ENCODE measurements at places on chromosomes 7 and 10.

DNA sequence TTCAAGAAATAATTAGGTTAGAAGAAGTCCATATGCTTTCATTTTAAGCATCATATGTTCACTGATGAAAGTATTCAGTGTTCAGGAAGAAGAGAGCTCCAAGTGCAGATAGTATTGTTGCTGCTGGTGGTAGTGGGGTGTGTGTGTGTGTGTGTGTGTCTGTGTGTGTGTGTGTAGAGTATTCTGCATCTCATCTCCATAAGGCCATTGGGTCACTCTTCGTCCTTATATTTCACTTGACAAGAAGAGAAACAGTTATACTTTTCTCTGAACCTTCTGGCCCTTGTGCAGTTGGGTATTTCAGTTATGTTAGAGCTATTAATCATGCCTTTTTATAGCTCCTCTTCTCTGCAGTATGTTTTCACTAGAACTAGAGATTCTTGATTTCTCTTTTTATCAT lies 26.2 kb downstream of the ADAM22 start:
- no peak for DNase-seq

GRCh38 chr7:45652630-45653029 lies 78.5 kb downstream of the ADCY1 start:
- DNase-seq = no peak

GRCh38 chr7:19105546-19105945 lies 11.9 kb downstream of the TWIST1 start:
- no peak for DNase-seq

DNA sequence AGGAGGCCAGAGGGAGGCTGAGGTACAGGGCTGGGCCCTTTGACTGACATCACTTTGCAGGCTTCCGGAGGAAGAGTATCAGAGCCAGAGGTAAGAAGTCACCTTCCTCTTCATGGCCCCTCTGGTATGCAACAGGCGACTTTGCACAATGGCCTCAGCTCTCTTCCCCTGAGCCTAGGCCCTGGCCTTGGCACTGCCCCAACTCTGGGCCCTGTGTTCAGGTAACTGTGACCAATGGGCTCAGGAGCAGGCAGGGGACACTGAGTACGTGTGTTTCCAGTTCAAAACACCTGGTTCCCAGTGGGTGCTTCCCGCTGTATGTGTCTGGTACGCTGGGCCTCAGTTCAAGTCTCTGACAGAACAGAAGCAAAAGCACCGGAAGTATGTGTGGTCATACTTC lies 12.1 kb upstream of the PAX2 start:
- DNase-seq = no peak

- no peak for DNase-seq
Observed at GRCh38 chr10:116241642-116242410, 31.2 kb downstream of the GFRA1 start.

DNA sequence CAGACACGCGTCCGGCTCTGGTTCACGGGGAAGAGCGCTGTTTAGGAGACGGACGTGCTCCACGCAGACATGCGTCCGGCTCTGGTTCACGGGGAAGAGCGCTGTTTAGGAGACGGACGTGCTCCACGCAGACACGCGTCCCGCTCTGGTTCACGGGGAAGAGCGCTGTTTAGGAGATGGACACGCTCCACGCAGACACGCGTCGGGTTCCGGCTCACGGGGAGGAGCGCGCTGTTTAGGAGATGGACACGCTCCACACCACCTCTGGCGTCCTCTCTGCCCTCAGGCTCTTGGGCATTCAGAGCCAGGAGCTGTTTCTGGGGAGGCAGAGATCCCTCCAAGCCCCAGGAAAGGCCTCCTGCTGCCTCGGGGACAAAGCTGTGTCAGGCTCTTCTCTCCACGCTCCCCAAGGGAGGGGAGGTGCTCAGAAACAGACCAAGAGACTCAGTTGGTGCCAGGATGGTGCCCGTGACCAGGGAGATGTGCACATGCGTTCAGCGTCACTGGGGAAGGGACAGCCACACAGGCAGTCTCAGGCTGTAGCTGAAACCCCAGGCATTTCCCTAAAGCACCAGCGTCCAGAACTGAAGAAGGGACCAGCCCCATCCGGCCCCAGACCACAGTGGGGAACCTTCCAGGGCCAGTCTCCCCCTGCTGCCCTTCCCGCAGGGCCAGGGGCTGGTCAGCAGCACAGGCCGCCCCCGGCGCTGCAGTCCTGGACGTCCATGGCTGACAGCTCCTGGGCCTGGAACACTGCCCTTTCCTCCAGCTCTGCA lies 175.6 kb downstream of the ELFN1 start:
- DNase-seq = no peak

DNA sequence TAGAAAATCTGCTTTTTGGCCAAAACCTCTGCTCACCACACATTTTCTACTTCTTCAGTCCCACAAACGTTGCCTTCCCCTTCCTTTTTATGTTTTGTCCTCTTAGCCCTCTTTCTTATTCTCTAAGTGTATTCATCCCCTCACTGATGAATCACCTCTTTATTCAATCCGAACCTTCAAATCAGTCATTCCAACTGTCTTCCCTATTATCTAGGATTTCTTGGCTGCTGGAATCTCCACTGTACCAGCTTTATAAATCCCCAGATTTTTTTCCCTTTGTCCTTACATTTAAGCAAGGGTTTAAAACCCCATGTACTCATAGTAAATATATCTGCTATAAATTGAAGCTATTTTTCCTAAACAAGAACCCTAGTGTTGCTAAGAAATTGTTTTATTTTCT lies 176.9 kb downstream of the SEMA3A start:
- no peak for DNase-seq

DNA sequence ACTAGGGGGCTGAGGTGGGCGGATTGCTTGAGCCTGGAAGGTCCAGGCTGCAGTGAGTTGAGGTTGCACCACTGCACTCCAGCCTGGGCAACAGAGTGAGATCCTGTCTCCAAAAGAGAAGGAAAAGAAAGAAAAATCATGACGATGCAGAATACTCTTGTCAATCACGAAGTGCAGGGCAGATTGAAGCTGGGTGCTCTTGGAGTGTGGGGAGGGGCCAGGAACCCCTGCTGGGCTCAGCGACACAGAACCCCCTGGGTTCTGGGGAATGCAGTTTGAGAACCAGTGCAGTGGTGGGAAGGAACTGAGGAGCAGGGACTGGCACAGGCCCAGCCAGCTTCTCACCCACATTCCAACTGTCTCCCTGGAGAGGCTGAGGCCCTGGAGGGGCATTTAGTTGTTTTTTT lies 10.8 kb upstream of the INTS1 start:
- DNase-seq = no peak

DNA sequence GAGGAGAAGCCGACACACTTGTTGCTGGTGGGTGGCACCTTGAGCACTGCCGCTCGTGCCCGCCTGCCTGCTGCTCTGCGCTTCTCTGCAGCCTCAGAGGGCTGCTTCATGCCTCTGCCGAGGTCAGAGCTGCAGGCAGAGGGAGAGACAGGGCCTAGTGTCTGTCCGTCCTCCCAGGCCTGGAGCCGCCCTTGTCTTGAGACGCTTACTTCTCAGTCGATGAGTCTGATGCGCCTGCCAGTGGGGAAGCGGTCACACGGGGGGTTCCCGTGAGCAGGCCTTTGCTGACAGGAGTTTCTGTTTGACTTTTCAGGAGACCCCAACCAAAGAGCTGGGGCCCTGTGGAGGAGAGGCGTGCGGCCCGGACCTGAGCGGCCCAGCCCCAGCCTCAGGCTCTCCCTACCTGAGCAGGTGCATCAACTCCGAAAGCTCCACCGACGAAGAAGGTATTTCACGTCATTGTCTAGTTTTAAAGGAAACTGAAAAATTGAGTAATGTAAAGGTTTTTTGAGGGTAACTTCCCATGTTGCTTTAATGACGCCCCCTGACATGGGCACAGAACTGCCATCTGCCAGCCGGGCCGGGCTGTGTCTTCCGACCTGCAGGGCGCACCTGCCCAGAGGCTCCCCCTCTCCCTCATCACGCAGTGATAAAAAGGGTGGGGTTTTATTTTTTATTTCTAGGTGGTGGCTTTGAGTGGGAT lies 7.8 kb upstream of the BHLHA15 start:
- DNase-seq = no peak

DNA sequence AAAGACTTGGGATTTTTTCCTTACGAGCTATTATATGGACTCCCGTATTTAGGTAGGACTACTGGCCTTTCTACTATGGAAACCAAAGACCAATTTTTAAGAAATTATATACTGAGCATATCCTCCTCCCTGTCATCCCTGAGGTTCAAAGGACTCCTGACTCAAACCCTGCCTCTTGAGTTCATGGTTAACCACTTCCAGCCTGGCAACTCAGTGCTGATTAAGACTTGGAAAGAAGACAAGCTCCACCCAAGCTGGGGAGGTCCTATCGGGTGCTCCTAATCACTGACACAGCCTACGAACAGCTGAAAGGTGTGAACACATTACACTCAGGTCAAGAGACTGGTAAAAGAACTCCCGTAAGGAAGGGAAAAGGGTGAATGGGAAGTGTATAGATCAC lies 66.8 kb downstream of the LYZL2 start:
- no peak for DNase-seq

- no peak for DNase-seq
Observed at GRCh38 chr7:13717031-13717430, 272.4 kb downstream of the ETV1 start.

DNA sequence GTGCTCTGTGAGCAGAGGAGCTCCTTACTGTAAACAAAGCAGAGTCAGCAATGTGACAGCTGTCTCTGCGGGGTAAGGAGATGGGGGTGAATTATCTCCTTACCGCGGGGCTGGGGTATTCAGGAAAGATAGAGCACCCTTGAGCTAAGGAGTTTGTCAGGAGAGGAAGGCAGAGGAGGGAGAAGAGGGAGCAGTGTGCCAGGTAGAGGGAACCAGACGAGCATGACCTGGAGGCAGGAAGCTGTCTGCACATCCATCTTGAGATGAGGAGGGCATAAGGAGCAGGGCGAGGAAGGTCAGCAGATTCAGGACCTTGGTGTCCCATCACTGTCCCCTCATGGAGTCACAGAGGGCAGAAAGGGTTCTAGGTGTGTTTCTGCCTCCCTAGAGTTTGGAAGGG lies 32.5 kb upstream of the GPR26 start:
- DNase-seq = no peak

DNA sequence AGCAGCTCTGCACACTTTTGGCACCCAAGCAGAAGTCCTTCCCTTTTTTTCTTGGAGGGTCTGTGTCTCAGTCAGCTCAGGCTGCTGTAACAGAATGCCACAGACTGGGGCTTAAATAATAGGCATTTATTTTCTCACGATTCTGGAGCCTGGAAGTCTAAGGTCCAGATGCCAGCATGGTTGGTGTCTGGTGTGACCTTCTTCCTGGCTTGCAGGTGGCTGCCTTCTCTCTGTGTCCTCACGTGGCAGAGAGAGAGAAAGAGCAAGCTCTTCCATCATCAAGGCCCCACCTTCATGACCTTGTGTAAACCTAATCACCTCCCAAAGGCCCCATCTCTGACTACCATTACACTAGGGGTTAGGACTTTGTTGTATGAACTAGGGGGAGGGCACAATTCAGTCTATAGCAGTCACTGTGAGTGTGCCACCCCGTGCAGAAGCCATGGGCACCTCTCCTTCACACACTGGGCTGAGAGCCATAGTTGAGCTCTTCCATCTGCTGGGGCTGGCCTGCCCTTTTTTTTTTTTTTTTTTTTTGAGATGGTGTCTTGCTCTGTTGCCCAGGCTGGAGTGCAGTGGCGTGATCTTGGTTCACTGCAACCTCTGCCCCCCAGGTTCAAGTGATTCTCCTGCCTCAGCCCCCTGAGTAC lies 80.3 kb downstream of the OAT start:
- no peak for DNase-seq

DNA sequence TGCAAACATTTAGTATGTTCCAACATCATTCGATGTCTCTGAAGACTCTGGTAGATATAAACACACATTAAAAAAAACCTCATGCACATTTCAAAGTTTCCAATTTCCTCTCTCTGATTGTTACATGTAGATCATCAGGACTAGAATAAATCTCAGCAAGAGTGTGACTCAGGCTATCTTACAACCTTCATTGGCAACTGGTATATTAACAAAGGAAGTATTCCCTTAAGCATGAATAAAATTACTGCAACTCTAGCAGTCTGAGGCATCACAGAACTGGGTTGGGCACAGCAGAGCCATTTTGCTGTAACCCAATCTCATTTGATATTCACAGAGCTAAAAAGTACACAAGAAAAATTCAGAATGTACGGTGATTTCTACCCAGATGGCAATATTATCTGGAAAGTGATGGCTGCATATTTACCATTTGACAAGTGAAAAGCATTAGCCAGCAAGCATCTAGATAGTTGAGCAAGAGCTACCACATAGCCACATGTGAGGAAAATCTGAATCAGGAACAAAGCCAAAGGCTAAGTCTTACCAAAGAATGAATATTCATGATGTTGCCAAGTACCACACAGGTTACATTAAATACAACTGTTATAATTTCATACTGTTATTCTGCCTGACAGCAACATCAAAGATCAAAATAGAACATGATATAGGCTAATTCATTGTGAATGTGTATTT lies 232.2 kb downstream of the CRPPA start:
- peak; percentile 10 for DNase-seq

DNA sequence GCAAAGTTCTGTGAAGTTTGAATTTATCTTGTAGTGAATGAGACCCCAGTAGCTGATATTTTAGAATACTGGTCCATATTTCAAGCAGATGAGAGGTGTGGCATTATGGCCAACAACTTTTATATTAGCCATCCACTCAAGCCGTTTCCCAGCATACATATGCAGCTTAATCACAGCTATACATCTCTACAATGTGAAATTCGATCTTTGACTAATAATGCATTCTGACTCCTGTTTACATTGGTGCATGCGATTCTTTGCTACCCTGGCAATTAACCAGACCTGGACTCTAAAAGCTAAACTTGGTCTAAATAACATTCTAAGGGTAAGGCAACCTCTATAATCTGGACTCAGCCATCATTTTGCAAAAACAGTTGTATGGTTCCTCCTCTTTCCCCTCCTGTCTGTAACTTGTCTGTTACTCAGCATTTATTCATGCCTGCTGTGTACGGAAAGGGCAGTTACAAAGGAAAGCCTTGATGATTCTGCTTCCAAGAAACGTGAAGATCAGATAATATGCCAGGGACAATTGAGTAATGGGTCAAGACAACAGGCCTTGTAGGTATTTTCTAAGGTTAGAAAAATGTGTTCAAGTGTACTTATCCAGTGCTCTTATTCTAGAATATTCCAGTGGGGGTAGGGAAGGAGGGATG lies 50.6 kb downstream of the PNLIPRP2 start:
- DNase-seq = no peak

DNA sequence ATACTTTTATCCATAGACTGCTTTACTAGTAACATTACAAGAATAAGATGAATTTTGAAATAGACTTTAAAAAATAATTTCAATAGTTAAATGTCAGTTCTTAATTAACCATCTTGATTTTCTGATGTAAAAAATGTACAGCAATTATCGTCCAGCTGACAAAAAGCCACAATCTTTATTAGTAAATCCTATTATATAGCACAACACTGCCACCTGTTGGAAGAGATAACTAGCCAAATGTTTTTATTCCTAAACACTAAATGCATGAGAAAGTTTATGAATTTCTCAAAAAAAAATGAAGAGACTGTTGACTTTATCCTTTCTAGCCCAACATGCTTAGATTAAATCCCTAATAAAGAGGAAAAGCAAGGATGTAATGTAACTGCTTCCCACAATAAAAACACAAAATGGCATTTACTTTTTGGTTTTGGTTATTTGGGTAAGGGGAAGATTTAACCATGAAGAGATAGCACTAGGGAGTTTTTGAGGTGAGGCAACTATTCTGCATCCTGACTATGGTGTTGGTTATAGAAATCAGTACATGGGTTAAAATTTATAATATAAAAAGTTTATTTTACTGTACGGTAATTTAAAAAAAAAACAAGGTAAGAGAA lies 8.0 kb downstream of the COA1 start:
- DNase-seq = no peak

GRCh38 chr7:151632750-151633515 lies 113.2 kb upstream of the RHEB start:
- no peak for DNase-seq

GRCh38 chr10:58577437-58577777 lies 64.7 kb downstream of the BICC1 start:
- DNase-seq = peak; percentile 46

Data from AG04449 (cell line).